Stimulated activated CD4-positive, alpha-beta T cell treated with anti-CD3 and anti-CD28 coated beads, TNF-alpha, amount 100 ng/mL, for 4 hours (primary cell): ENCODE measurements at places on chromosomes 11 and 22.

DNA sequence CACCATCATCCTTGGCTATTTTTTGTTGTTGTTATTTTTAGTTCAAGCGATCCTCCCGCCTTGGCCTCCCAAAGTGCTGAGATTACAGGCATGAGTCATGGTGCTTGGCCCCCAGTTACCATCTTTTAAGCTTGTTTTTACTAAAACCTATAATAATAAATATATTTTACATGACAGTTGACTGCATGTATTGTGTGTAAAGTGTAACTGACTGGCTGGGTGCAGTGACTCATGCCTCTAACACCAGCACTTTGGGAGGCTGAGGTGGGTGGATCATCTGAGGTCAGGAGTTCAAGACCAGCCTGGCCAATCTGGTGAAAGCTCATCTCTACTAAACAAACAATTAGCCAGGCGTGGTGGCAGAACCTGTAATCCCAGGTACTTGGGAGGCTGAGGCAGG lies 386.2 kb downstream of the TENM4 start:
- no peak for DNase-seq

GRCh38 chr11:123478352-123478987 lies 48.4 kb downstream of the GRAMD1B start:
- DNase-seq = no peak

DNA sequence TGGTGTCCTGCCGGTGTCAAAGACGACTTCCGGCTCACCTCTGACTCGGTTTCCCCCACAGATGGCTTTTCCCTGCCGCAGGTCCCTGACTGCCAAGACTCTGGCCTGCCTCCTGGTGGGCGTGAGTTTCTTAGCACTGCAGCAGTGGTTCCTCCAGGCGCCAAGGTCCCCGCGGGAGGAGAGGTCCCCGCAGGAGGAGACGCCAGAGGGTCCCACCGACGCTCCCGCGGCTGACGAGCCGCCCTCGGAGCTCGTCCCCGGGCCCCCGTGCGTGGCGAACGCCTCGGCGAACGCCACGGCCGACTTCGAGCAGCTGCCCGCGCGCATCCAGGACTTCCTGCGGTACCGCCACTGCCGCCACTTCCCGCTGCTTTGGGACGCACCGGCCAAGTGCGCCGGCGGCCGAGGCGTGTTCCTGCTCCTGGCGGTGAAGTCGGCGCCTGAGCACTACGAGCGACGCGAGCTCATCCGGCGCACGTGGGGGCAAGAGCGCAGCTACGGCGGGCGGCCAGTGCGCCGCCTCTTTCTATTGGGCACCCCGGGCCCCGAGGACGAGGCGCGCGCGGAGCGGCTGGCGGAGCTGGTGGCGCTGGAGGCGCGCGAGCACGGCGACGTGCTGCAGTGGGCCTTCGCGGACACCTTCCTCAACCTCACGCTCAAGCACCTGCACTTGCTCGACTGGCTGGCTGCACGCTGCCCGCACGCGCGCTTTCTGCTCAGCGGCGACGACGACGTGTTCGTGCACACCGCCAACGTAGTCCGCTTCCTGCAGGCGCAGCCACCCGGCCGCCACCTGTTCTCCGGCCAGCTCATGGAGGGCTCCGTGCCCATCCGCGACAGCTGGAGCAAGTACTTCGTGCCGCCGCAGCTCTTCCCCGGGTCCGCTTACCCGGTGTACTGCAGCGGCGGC lies 5.5 kb downstream of the B3GNT6 start:
- no peak for DNase-seq

DNA sequence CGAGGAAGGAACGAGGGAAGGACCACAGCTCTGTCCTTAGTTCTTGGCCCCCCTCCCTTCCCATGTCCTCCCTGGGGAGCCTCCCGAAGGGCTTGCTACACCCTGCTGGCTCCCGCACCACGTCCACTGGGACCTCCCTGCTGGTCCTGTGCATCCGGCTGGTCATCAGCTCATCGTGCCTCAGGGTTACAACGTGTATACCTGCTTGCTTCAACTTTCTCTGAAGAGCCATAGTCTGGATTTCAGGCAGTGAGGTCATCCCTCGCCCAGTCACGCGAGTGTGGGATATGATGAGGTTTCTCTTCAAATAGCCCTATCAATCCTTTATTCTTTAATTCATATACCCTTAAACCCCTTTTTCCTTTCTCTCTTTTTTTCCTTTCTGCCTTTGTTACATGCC lies 21.5 kb upstream of the CECR2 start:
- no peak for DNase-seq

GRCh38 chr22:34986523-34986922 lies 79.4 kb upstream of the ISX start:
- no peak for DNase-seq

- no peak for DNase-seq
These were observed 18.6 kb downstream of the CWC15 start for GRCh38 chr11:94954753-94955152.

DNA sequence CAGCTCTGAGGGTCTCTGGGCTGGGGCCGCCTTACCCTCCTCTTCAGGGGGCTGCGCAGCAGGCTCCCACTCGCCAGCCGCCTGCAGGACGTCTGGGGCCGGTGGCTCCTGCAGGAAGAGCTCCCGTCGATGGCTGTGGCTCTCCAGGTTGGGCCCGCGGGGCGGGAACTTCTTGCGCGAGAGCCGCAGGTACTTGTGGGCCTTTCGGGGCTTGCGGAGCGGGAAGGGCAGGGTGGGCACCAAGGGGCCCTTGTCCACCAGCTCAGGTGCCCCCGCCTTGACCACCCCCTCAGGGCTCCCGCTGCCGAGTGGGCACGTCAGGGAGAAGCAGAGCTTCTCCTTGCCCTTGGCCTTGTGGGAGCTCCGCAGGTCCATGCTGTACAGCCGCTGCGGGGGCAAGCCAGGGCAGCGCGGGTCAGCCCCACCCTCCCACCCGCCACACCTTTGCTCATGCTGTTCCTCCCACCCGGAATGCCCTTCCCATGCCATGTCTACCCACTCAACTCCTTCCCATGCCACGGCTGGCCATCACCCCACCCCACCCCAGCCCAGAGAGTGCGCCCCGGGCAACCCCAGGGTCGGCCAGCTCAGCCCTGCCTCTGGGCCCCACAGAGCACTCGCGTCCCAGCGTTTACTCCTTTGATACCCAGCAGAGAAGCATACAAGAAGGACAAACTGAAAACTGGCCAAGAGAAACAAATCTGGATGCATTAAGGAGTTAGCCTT lies 18.0 kb downstream of the CBX7 start:
- DNase-seq = no peak
